ENCODE measurements at places on chromosomes 6 and 20. TPM values are rescaled to one million over a fixed set of nuclear protein-coding genes. Genes with fewer than 3 reads are reported as not detected.

- DNase-seq = no peak
Observed at GRCh38 chr20:50874758-50875665, 56.2 kb downstream of the ADNP start.

DNA sequence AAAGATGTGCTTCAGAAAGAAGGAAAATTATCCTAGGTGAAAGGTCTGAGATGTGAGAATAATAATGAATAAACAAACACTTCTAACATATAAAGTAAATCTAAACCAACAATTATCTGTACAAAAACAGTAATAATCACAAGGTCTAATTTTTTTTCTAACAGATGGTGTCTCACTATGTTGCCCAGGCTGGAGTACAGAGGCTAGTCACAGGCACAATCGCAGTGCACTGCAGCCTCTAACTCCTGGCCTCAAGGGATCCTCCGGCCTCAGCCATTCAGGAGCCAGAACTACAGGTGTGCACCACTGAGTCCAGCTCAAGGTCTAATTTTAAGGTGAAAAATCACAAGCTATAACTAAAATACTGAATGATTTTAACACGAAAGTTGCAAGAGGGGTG, 17.0 kb upstream of the ZC3H12D start:
- no peak for DNase-seq

DNA sequence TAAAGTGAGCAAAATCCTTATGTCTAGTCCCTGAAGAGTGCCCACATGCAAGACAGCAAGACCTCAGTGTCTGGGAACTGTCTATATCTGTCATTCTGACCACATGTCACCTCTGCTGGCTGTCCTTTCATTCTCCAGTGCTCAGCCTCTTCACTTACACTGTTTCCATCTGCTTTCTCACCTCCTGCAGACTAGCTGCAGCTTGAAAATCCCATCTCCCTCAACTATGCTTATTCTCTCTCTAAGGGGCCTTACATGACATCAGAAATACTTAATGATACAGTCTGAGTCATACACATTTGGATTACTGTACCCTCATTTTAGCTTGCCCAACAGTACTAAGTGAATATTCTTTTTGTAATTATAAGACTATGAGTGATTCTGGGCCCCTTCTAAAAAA, 587.8 kb downstream of the EPM2A start:
- no peak for DNase-seq

- no peak for DNase-seq
Observed at GRCh38 chr6:108730635-108731515, 117.3 kb upstream of the ARMC2 start.

DNA sequence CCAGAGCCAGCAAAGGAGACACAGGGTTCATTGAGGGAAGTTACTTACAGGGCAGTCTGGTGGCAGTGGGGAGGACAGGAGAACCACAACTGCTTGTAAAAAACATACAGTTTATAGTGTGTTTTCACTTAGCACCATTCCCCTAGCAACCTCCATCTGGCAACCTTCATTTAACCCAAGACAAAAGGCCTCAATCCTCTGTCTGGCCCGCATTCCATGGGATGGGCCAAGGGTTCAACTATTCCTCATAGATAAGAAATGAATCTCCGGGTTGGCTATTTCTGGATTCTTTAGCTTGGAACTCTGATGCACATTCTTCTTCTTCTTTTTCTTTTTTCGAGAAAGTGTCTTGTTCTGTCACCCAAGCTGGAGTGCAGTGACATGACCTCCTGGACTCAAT, 26.3 kb upstream of the FYN start:
- DNase-seq = no peak

GRCh38 chr6:117469791-117470190, 12.7 kb upstream of the DCBLD1 start:
- no peak for DNase-seq

- no peak for DNase-seq
Observed at GRCh38 chr6:37804586-37804985, 14.9 kb upstream of the ZFAND3 start.

- DNase-seq = no peak
Observed at GRCh38 chr6:99522531-99522930, 7.3 kb upstream of the USP45 start.

The C6orf141 gene
- total RNA-seq = not detected

- DNase-seq = peak; percentile 47
Observed at GRCh38 chr6:16414205-16414604, 175.8 kb downstream of the GMPR start.

The KCNK16 gene
- total RNA-seq = not detected

The SCRT2 gene
- total RNA-seq = not detected

The PTCRA gene
- not detected for total RNA-seq

DNA sequence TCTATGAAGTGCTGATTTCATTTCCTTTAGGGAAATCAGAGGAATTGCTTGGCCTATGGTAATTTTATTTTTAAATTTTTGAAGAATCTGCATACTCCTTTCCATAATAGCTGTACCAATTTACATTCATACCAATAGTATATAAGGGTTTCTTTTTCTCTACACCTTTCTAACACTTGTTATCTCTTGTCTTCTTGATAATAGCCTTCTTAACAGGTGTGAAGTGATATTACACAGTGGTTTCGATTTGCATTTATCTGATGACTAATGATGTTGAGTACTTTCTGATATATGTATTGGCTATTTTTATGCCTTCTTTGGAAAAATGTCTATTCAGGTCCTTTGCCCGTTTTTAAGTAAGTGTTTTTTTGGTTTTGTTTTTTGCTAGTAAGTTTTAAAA, 40.8 kb downstream of the SMAP1 start:
- no peak for DNase-seq

DNA sequence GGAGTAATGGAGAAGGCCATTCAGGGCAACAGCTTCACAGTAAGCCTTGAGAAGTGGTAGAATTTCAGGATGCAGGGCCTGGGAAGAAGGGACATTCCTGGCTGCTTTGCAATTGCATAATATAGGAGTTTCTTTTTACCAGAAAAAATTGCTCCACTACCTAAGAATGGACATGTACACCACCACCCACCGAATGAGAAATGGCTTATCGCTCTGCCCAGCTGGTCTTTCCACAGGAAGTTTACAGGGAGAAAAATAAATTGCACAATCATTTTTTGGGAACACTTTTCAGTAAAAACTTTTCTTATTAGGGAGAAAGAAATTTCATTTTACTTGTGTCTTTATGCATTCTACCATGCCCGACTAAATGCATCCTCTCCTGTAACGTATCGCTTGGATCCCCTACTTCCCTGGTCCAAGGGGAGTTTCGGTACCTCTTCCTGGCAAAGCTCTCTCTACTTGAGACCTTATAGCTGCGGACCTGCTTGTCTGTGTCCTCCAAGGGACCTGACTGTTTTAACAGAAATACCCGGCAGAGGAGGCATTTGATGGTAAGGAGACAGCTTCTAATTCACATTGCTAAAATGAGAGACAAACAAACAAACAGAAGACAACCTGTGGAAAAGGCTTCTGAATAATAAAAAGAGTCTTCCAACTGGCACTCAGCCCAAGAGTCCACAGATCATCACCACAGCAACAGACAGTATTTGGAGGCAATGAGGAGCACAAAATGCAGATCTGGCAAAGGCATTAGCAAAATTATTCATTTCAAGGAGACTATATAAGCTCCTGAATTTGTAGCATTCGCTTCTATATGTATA, 54.2 kb downstream of the MAP3K5 start:
- no peak for DNase-seq

The LY6G6F gene
- total RNA-seq = not detected

The MYCT1 gene
- total RNA-seq = not detected

DNA sequence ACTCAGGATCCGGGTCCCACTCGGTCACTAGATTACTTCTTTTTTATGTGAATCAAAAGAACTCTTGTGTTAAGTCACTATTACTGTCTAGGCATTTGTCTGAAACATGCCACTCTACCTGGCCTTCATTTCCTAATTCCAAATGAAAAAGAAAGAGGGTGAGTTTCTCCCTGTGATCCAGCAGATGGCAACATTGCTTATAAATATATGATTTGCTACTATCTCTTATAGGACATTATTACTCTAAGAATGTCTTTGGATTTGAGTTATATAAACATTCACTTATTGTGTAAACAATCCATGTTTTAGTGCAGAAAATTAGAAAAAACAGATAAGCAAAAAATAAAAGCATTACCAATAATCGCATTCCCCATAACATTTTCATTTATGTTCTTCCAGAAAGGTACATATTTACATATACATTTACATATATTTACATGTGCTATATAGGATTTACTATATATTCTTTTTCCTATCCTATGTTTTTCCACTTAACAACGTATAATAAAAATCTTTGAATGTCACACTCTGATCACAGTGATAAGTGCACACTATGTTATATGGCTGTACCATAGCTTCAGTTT, 66.9 kb downstream of the FAXC start:
- DNase-seq = no peak

- DNase-seq = no peak
Observed at GRCh38 chr6:31725502-31726350, 2.6 kb downstream of the MPIG6B start.

DNA sequence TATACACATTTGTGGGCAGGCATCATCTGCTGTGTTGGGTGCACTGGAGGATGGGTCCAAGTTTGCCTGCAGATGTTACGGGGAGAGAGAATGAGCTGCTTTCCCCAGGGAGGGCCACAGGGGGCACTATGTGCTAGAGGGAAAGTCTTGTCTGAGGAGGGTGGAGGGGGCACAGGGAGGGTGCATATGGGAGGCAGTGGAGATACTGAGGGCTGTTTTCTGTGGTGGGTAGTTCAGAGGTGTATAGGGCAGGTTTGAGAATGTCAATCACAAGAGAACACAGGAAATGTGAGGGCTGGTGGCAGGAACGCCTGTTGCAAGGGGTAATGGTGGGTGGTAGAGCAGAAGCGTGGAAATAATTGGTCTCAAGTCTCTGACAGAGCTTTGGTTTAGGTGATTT, 7.7 kb upstream of the PTPRA start:
- peak; percentile 69 for DNase-seq

GRCh38 chr6:140316966-140317365, 942.5 kb upstream of the CITED2 start:
- no peak for DNase-seq

The CDH4 gene
- total RNA-seq = 0.35 TPM

- no peak for DNase-seq
Observed at GRCh38 chr6:17562636-17563035, 37.5 kb upstream of the FAM8A1 start.

All from activated T-cell treated with anti-CD3 and anti-CD28 coated beads, Interleukin-2, amount 50 U/mL, for 72 hours (primary cell).